KBM-7 (cell line): ENCODE measurements at places on chromosomes 5 and 9.

DNA sequence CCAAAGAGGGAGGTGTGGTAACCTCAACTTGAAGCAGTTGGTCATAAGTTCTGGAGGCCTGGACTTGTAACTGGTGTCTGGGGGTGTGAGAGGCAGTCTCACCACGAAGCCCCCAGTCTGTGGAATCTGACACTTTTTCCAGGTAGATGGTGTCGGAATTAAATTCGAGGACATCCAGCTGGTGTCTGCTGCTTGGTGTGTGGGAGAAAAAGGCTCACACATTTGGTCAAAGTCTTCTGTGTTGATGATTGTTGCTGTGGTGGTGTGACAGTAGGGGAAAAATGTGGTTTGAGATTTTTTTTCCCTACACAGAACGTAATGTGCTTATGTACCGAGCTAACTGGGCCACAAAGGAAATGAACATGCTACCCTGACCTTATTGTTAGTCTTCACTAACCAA is 251.9 kb downstream of the MAT2B start:
- DNase-seq = no peak

DNA sequence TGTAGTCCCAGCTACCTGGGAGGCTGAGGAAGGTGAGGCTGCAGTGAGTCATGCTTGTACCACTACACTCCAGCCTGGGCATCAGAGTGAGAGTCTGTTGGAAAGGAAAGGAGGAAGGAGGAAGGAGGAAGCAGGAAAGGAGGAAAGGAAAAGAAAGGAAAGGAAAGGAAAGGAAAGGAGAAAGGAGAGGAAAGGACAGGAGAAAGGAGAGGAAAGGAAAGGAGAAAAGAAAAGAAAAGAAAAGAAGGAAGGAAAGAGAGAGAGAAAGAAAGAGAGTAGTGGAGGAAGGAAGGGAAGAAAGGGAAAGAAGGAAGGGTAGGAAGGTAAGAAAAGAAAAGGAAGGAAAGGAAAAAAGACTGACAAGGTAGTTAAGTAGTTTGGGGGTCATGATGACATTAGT is 162.6 kb upstream of the SLC12A2 start:
- no peak for DNase-seq

GRCh38 chr5:152688561-152689249 is 283.6 kb upstream of the NMUR2 start:
- DNase-seq = no peak

DNA sequence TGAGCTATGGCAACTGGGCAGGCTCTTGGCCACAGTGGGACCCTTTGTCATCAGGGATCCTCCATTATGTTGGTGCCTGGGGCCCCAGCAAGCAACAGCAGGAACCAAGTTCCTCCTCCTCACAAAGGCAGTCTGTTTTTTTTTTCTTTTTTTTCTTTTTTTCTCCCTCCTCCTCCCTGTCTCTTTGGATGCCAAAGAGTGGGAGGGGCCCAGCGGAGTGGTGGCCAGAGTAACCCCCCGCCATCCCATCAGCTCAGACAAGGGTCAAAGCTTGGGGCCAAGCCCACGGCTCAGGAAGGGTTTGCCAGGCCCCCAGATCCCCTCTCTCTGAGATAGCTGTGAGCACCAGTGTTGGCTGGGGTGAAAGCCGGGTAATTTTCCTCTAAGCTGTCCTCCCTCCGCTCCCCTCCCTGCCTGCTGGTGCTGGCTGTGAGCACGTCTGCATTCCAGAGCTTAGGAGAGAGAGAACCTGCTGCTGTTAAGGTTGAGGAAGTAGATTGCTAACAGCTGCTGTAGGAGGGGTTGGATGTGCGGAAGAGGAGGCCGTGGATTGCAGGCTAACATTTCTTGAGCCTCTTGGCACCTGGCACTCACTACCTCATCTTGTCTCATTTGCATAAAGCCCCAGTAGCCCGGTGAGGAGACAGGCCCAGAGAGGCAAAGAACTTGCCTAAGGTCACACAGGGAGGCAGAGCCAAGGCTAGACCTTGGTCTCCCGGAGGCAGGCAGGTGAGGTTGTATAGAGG is 21.2 kb downstream of the GSN start:
- peak; percentile 84 for DNase-seq

- DNase-seq = no peak
Measured at GRCh38 chr9:71704796-71705195, 63.5 kb downstream of the CEMIP2 start.

GRCh38 chr9:71886015-71886414 is 25.0 kb downstream of the ABHD17B start:
- DNase-seq = no peak
